ENCODE measurements at places on chromosomes 16 and 17. TPM values are rescaled to one million over a fixed set of nuclear protein-coding genes. Genes with fewer than 3 reads are reported as not detected.

TBX2 gene
- 7.4 TPM for total RNA-seq

TBC1D26 gene
- total RNA-seq: not detected

TAT gene
- total RNA-seq: 0.34 TPM

PABPN1L gene
- total RNA-seq: not detected

WNT9B gene
- not detected for total RNA-seq

CCL14 gene
- total RNA-seq: 5.1 TPM

LGALS9B gene
- not detected for total RNA-seq

MFSD11 gene
- total RNA-seq: 19.6 TPM

HAPSTR1 gene
- 48.0 TPM for total RNA-seq

CHAD gene
- 0.18 TPM for total RNA-seq

MPO gene
- 0.11 TPM for total RNA-seq

TBC1D16 gene
- total RNA-seq: 39.3 TPM

MILR1 gene
- total RNA-seq: 16.4 TPM

KRT222 gene
- 0.20 TPM for total RNA-seq

CHST5 gene
- 0.45 TPM for total RNA-seq

TBC1D3C gene
- total RNA-seq: not detected

HSPB9 gene
- total RNA-seq: 0.15 TPM

CLEC16A gene
- 13.8 TPM for total RNA-seq

TP53TG3B gene
- not detected for total RNA-seq

SCARF1 gene
- 2.6 TPM for total RNA-seq

LYRM9 gene
- 20.5 TPM for total RNA-seq

ENPP7 gene
- not detected for total RNA-seq

ZNF624 gene
- total RNA-seq: 6.3 TPM

MYH13 gene
- not detected for total RNA-seq

SPSB3 gene
- 98.5 TPM for total RNA-seq

MGRN1 gene
- 64.6 TPM for total RNA-seq

TEX14 gene
- total RNA-seq: 0.46 TPM

MYH4 gene
- total RNA-seq: not detected

SLC16A13 gene
- 2.0 TPM for total RNA-seq

ALDOC gene
- 71.5 TPM for total RNA-seq

RRAD gene
- total RNA-seq: 12.1 TPM

ASGR1 gene
- total RNA-seq: 1.00 TPM

Measured in ovary (tissue), 10 donors.